ENCODE measurements at places on chromosomes 6 and 20.

DNA sequence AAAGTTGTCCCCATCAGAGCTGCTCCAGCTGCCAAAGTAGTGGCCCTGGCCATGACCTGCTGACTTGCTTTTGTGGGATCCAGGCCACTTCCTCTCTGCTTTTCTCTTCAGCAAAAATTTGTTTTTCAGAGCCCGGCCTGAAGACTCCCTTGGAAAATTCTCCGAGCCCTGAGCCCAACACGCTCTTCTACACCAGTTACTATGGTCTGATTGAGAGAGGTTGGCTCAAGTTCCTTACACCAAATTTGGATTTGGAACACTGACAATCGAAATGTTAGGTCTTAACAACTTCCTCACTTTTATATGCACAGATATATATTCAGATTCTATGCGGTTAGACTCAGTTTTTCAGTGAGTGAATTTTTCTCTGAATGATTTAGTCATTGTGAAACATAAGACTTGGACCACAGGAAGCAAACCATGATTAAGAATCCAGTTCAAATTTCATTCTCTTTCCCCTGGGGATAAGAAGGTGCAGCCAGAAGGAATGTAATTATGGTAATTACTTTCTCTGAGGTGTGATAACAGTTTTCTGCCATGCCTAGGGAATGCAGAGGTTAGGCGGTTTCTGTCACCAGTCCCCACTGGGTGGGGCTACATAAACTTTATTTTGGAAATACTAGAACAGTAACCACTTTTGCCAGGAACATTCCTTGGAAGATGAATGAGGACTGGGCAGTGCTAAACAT, 365.2 kb downstream of the SYNE1 start:
- H3K4me3 ChIP-seq = no peak overlapping the region
- no peaks in the 10 kb centered on the region for H3K27me3 ChIP-seq
- no peak overlapping the region for H3K27ac ChIP-seq
- no peak for DNase-seq
- H3K4me1 ChIP-seq = no peaks in the 10 kb centered on the region

- no peaks in the 10 kb centered on the region for H3K27me3 ChIP-seq
- H3K4me1 ChIP-seq = peaks cover 32% of the 10 kb centered on the region
- H3K36me3 ChIP-seq = peaks cover 34% of the 10 kb centered on the region
- no peak overlapping the region for H3K4me3 ChIP-seq
- H3K27ac ChIP-seq = peak overlapping the region; percentile 17
Observed at GRCh38 chr6:44309631-44310030, 3.5 kb downstream of the AARS2 start.

DNA sequence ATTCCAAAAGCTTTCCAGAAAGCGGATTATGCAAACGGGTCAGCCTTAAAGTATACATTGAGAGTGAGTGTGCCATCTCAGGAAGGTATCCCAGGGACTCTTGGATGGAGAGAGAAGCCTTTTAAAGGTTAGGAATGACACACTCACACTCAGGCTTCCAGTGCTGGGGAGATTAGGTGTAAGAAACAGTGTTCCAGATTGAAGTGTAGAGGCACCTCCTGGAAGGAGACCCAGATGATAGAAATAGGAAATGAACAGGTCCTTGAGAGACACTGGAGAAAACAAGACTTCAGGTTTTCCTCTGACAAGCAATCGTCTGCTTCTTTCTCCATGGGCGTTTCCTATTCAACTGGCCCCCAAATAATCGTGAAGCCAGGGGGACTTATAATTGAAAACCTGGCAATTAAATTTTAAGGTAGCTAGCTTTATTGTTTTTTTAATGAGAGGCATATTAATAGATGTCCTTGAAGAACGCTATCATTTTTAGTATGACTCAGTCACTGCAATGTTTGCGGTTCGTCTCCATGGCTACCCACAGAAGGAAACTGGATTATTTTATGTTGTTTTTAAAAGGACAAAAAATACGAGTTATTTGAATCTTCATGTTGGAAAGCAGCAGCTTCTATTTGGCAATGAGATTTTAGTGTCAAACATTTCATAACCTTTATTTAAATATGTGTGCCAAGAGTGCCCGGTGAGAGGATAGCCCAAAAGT, 85.3 kb downstream of the TRMT6 start:
- peaks cover 22% of the 10 kb centered on the region for H3K4me1 ChIP-seq
- no peak for DNase-seq
- H3K36me3 ChIP-seq = no peaks in the 10 kb centered on the region
- H3K27me3 ChIP-seq = no peaks in the 10 kb centered on the region

- H3K27ac ChIP-seq = no peak overlapping the region
- H3K4me3 ChIP-seq = no peak overlapping the region
- H3K27me3 ChIP-seq = no peaks in the 10 kb centered on the region
- H3K36me3 ChIP-seq = no peaks in the 10 kb centered on the region
- no peaks in the 10 kb centered on the region for H3K4me1 ChIP-seq
Observed at GRCh38 chr20:12570371-12570770, 438.4 kb upstream of the SPTLC3 start.

DNA sequence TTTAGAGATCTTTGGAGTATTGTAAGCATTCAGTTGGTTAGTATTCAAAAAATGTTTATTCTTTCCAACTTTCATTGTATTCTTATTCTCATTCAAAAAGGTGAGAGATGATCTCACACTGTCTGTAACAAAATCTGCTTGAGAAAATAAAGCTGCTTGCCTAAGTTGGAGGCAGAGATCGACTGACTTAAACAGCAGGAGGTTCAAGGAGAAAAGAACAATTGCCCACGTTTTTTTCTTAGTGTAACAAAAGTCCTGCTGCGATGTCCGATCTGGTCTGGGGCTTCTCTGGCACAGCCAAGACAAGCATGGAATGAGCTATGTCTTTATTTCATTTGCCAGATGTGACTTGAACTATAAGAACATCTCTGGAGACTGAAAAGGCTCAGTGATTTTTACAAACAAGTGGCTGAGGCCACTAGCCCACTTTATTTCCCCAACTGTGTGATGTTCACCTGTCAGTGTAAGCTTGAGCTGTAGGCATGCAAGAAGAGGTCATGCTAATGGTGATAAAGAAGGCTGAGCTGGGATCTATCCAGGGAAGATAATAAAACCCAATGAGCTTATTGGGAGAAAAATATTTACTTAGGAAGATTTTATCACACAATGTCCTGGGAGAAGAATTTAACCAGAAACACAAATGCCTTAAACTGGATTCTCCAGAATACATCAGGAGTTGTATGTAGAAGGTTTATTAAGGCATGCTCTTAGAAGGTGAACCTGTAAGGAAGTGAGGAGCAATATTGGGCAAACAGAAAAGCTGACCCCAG, 580.1 kb upstream of the BTBD3 start:
- no peak overlapping the region for H3K27ac ChIP-seq
- no peaks in the 10 kb centered on the region for H3K4me1 ChIP-seq
- no peaks in the 10 kb centered on the region for H3K27me3 ChIP-seq
- DNase-seq = no peak

DNA sequence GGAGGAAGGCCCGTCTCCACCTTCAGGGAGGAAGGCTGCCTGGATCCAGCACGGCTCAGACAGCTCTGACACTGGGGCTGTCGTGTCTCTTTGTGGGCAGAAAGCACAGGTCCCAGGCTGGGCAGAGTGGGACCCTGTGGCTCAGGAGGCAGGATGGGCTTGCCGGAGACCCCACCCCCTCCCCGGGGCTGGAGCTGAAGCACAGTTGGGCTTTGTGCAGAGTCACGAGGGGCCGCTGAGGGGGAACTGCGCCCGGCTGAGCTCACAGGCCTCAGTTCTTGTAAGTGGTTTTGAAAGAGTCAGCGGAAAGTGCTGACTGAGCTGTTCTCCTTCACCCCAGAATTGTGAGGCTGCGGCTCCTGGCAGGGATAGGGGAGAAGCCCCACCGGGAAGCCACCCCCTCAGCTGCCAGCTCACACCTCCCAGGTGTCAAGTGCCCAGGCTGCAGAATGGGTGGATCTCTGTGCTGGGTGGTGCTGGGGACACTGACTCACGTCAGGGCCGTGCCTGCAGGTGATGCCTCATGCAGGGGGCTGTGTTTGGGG, 145.5 kb upstream of the RNF24 start:
- H3K27me3 ChIP-seq = peaks cover 30% of the 10 kb centered on the region
- no peak overlapping the region for H3K27ac ChIP-seq
- H3K4me3 ChIP-seq = no peak overlapping the region

DNA sequence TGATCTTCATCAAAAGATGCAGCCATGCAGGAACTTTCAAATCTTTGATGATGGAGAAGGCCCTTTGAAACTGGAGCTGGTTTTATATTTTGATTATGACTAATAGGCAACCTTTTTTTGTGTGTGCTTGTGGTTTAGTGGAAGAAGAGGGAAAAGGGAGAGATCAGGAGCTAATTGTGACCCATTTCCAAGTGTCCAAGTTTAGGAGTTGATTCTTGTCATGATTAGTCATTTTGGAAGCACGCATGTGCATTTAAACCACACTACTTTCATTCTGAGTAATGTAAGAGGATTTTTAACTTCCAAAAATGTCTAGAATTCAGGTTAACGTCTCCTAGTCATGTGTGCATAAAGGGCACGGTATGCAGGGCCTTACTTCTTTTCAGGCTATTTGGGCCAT, 3.5 kb downstream of the FOXO3 start:
- no peak for DNase-seq
- peak overlapping the region; percentile 73 for H3K27ac ChIP-seq
- no peaks in the 10 kb centered on the region for H3K27me3 ChIP-seq
- H3K4me1 ChIP-seq = peaks cover 66% of the 10 kb centered on the region
- H3K36me3 ChIP-seq = peaks cover 31% of the 10 kb centered on the region

DNA sequence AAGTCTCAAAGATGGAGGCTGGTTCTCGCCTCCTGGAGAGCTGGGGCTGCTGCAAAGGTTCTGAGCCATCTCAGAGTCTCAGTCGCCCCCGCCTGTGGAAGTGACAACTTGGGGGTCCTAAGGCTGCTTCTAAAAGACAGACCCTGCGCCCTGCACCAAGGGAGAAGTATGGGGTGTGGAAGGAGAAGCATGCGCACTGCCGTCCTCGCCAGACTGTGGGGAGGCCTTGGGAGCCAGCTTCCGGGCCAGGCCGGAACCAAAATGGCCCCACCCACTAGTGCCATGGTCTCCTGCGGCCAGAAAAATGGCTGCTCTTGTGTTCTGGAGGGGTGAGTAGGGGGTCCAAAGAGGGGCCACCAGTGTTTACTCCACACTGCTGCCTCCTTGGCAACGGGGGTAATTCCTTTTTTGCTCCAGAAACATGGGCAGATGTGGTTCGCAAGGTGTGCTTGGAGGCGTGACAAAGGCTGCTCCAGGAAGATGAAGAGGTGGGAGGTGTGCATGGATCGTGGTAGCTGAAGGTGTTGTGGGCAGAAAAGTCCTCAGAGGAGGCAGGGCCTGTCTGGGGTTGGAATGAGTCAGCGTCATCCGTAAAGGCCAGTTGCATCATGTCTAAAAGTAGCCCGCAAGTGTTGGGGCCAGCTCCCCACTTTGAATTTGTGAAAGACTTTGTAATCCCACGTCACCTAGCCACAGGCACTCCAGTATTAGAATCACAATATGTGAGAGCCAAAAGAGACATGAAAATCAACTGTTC, 329.8 kb upstream of the SOX4 start:
- DNase-seq = no peak
- H3K27ac ChIP-seq = no peak overlapping the region
- no peak overlapping the region for H3K4me3 ChIP-seq
- H3K27me3 ChIP-seq = peaks cover 22% of the 10 kb centered on the region

DNA sequence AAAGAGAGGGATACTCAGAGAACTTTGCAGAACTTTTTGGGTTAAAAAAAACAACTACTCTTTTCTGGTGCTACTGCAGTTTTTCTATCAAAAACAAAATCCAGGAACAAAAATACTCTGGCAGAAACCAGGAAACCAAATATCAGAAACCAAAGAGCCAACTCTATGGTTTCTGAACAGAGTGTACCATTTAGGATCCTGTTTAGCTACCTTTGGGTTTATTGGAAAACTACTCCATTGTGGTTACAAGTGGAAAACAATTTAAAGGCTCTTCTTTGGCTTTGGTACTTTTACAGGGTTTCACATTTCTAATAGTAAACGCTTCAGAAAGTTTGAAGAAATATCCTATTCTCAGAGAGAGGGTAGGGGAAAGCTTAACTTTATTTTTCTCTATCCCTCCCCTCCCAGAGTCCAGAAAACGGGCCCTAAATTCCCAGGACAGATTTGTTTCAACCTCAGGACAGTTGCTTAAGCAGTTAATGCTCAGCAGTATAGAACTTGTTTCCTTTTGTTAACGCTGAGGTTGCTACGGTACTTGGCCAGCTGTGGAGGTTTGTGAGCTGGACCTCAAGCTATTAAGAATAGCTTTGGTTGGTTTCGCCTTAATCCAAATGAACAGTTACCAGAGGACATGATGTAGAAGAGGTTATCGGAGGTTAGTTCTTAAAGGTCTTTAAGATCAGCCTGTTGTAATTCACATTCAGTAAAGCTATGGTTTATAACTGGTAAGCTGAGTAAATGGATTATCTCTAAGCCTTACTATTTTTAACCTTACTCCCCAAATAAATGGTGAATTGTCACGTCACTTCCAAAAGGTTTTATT, 47.9 kb downstream of the FOXO3 start:
- H3K4me1 ChIP-seq = peaks cover 62% of the 10 kb centered on the region
- no peak for DNase-seq
- H3K27me3 ChIP-seq = no peaks in the 10 kb centered on the region
- H3K36me3 ChIP-seq = peaks cover 3% of the 10 kb centered on the region

DNA sequence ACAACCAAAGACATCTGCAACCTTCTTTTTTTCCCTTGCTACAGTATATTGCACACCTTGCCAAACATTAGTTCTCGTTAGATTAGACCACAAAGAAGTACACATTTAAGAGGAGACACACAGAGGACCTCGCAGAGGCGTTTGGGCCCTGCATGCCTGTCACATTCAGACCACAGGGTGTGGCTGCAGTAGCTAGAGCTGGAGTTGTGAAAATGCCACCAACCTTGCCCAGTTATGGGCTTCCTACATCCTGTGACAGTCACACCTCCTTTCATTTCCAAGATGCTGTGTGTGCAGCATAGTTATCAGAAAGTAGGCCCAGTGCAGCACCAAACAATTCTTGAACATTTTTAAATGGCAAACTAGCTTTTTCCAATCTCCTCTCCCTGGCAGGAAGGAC, 2.4 kb downstream of the SYNE1 start:
- H3K36me3 ChIP-seq = peaks cover 23% of the 10 kb centered on the region
- H3K4me1 ChIP-seq = peaks cover 59% of the 10 kb centered on the region
- DNase-seq = peak; percentile 72
- H3K27me3 ChIP-seq = no peaks in the 10 kb centered on the region
- H3K27ac ChIP-seq = peak overlapping the region; percentile 94

DNA sequence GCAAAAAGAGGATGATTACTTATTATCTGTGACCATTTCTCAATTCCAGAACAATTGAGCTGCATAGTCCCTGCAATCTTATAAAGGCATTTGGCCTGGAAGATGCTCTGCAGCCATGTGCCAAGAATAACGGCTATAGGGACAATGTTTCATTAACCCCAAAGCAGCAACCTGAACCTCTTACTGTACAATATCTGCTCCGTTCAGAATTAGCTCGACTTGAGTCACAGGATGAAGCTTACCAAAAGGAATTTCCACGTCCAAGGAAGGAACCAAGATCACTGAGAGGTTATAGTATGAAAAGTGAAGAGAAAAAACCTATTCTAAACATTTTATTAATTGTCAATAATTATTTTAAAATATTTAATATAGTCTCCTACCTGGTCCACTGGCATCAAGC, 167.3 kb upstream of the GMDS start:
- H3K4me1 ChIP-seq = no peaks in the 10 kb centered on the region
- no peaks in the 10 kb centered on the region for H3K36me3 ChIP-seq
- no peak for DNase-seq

All from central memory CD8-positive, alpha-beta T cell (primary cell).